ENCODE measurements at places on chromosomes 11 and 22.

DNA sequence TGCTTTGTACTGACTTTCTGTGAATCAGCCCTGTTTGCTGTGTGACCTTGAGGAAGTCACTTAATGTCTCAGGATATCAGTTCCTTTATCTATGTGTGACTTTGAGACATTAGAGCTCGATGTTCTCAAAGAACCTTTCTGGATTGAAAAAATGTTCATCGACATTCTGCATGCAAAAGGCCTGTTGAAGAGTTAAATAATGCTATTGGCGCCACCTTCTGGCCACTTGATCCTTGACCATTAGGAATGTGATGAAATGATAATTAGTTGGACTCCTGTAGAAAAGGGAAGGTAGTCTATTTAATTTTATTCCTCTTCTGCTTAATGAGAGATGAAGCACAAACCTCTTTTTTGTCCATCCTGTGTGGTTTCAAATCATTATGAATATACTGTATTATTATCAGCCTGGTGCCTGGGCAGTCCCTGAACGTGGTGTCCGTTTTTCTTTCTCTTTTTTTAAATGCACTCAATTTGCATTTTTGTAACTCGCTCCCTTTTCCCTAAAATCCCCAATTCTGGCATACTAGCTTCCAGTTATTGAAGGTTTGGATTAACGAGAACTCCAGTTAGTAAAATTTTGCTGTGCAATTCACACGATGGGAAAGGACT lies 20.7 kb downstream of the ELF5 start:
- DNase-seq: no peak

GRCh38 chr22:41565403-41566054 lies 4.7 kb downstream of the CSDC2 start:
- no peak for DNase-seq

DNA sequence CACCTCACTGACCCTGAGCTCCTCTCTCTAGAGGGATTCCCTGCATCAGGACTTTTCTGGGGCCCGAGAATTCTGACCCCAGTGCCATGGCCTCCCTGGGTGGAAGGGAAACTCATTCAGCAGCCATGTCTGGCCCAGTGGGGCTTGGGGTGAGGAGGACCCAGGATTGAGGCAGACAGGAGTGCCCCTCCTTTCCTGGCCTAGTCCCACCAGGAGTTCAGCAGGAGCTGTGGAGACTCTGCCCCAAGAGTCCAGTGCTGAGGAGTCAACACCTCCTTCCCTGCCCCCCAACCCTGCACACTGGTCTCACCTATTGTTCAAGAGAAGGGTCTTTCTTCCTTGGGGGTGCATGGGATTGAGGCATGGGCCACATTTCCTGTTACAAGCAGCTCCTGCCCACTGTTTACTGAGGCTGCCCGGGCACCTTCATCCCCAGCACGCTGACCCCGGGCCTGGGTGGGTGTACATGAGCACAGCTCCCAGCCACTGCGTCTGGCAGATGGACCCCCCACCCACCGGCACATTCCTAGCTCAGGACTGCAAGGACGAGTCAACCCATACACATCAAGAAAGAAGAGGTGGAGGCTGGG lies 33.9 kb downstream of the ALX4 start:
- DNase-seq: no peak

DNA sequence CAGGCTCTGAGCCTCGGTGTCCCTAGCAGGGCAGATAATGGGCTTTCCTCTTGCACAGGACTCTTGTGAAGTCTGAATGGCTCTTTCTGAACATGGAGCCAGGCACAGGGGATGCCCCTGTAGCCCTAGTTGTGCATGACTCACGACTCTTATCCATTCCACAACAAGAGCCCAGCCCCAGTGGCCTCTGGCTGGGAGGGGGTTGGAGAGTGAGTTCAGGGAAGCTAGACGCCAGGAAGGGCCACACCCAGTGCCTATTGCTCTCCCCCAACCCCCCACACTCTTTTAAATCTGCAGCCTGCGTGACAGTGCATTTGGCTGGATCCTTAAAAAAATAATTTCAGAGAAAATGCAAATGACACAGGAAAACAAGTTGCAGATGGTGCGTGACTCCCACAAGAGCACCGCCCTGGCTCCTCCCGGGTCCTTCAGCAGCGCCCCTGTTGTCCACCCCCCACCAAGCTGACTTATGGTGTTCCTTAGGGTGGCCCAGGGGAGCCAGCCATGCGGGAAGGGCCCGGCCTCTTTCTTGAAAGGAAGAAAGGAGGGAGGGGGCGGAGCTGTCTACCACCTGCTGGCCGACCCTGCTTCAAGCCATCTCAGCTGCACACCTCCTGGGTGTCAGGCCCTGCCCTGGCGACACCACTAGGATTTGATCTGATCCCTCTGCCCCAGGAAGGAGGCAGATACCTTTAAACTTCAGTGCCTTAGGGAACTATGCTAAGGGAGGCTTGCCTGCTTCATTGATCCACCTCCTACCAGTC lies 74.7 kb downstream of the MN1 start:
- no peak for DNase-seq

GRCh38 chr11:33893711-33894397 lies 2.0 kb upstream of the LMO2 start:
- DNase-seq: peak; percentile 66

DNA sequence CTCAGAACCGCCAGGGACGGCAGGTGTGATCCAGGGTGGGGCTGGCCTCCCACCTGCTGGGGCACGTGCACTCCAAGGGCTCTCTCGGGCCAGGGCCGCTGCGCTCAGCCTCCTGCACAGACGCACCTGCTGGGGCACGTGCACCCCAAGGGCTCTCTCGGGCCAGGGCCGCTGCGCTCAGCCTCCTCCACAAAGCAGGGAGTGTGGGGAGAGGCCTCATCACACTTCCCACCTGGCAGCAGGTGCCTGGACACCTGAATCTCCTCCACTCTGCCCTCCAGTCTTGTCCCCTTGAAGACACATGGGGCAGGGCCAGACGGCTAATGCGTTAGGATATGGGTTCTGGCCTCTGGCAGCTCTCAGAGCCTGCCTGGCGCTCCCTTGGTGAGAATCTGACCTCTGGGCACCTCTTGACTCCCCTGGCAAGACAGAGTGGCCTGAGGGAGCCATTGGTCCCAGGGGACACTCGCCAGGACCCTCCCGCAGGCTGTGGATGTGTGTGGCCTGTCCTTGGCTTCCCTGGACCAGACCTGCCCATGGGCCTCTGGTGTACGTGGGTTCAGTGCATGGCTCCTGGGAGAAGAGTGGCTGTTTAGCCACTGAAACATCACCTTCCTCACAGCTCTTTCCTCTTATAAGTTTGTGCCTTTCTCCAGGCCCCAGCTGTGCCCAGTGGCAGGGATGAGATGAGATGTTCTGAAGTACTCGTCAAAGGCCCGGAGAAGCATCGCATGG lies 73.5 kb downstream of the BRD1 start:
- DNase-seq: no peak

GRCh38 chr11:125264100-125265022 lies 99.8 kb downstream of the PKNOX2 start:
- no peak for DNase-seq

GRCh38 chr11:116729501-116730240 lies 43.1 kb downstream of the BUD13 start:
- no peak for DNase-seq

- DNase-seq: no peak
These were observed 119.6 kb downstream of the DYNC2H1 start for GRCh38 chr11:103228807-103229206.

DNA sequence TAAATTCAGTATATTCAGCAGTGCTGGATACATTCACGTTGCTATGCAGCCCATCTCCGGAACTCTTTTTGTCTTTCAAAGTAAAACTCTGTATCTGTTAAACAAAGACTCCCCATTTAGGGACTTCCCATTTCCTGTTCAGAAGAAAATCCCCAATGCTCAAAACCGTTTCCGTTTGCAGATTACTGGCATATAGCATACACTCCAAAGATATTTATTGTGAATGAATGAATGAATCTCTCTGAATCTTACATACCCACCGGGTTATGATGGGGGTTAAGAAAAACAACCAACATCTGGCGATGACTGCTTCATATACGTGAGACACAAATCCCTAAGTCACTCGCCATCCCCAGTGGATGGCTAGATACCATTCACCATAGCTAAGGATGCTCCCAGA lies 1.6 kb downstream of the THY1 start:
- DNase-seq: no peak

DNA sequence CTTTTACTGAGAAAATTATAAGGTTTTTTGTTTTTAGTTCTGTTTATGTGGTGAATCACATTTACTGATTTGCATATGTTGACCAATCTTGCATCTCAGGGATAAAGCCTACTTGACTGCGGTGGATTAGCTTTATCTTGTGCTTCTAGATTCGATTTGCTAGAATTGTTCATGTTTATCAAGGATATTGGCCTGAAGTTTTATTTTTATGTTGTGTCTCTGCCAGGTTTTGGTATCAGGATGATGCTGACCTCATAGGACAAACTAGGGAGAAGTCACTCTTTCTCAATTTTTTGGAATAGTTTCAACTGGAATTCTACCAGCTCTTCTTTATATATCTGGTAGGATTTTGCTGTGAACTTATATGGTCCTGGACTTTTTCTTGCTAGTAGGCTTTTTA lies 504.8 kb downstream of the ETS1 start:
- DNase-seq: no peak

DNA sequence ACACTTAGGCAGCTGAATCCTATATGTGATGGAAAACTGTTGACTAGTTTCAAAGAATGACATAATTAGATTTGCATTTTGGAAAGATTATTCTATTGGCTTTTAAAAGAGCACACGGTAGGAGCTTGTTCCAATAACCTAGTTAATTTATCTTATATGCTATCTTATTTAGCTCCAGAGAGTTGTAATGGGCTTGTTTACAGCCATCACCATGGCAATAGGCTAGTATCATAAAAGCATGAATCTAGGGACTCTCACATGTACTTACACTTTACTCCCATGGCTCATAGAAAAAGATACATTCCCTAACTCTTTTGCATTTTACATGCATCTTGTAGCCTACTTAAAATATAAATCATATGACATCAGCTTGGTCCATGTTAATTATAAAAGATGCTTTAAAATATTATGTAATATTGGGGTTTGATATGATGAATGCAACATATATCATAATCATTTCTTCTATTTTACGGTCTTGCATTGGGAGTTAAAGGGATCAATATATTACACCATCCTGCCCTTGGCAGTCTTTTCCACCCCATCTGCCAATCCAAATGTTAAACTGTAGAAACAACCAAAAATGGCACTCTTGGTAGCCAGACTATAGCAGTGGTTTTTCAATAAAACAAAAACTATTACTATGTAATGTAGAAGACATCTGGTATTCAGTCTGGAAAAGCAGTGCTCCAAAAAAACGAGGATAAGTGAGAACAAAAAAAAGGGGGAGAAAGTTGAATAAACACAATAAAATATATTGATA lies 2254.0 kb downstream of the LRRC4C start:
- DNase-seq: no peak

GRCh38 chr22:40094485-40094884 lies 83.2 kb upstream of the TNRC6B start:
- DNase-seq: no peak

GRCh38 chr11:115672999-115673411 lies 168.8 kb upstream of the CADM1 start:
- DNase-seq: no peak

GRCh38 chr11:79834015-79834414 lies 393.2 kb upstream of the TENM4 start:
- no peak for DNase-seq

DNA sequence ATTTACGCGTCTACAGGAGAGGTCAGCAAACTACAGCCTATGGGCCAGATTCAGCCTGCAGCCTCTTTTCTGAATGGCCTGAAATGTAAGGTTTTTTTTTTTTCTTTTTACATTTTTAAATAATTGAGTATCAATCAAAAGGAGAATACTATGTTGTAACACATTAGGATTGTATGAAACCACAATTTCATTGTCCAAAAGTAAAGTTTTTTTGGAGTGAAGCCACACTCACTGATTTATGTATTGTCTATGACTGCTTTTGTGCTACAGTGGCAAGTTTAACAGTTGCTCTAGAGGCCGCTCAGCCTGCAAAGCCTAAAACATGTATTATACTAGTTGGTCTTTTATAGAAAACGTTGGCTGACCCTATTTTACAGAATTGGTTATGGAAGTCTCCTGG lies 923.2 kb downstream of the NTM start:
- DNase-seq: no peak

DNA sequence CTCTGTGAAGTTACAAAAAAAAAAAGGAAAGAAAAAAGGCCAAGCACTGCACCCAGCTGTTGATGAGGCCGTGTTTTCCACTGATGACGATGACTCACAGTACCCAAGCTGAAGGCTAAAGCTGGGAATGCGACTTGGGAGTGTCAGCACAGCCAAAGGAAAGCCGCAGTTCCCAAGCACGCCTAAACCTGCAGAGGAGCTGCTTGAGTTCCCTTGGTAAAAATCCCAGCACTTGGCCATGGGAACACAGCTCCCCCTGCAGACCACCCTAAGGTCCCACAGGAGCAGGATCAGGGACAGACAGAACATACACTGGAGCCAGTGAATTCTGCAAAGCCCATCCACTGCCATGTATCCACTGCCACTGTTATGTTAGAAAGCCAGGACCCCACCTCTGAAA lies 39.9 kb downstream of the SERGEF start:
- no peak for DNase-seq

- no peak for DNase-seq
These were observed 88.1 kb downstream of the CCDC34 start for GRCh38 chr11:27274854-27275395.

DNA sequence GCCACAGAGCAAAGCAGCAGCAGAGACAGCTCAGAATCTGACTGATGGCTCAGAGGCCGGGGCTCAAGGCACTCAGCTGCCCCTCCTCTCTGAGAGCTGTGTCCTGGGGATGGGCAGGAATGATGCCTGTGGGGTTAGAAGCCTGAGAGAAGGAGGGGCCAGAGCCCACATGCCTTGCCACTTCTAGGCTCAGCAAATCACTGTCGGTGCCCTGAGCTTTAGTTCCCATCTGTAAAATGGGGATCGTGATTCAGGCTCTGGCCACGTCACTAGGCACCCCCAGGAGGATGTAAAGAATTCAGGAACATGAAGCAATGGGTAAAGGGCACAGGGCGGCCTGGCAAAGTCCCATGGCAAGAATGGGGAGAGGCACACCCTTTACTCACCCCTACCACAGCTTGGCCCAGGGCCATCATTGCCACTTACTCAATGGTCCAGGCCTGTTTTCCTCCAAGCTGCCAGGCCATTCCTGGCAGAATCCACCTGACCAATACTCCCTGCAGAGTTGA lies 3.4 kb upstream of the CDC42EP2 start:
- DNase-seq: no peak

- DNase-seq: no peak
These were observed 12.9 kb upstream of the GNB1L start for GRCh38 chr22:19867617-19868016.
